ENCODE measurements at places on chromosomes 11 and 22. TPM values are rescaled to one million over a fixed set of nuclear protein-coding genes. Genes with fewer than 3 reads are reported as not detected.

TCP11L1 gene
- 49.2 TPM for total RNA-seq

- no peak for DNase-seq
Observed at GRCh38 chr22:23868580-23868979, 10.9 kb downstream of the SLC2A11 start.

DNA sequence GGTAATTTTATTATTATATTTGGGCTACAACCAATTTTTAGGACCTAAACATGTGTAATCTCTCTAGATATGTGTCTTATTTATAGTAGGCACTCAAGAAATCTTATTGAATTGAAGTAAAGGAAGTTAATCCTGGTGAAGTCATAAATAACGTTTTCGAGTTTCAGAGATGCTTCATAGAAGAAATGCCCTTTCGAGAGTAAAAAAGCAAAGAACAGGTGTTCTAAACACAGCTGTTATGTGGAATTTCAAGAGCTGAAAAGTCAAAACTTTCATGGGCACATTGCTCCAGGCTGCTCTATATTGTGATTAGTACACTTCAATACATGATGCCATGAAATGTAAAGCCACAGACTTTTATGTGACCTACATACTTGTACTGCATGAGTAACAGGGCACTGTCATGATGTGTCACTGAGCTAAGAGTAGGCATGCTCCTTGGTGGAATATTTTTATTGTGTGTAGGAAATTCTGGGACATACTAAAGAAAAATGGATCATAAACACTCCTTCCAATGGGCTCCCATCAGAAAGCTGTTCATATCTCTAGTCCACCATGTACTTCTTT, 7.2 kb upstream of the ELMOD1 start:
- DNase-seq: no peak

- no peak for DNase-seq
Observed at GRCh38 chr11:77151804-77152509, 23.9 kb downstream of the MYO7A start.

DNA sequence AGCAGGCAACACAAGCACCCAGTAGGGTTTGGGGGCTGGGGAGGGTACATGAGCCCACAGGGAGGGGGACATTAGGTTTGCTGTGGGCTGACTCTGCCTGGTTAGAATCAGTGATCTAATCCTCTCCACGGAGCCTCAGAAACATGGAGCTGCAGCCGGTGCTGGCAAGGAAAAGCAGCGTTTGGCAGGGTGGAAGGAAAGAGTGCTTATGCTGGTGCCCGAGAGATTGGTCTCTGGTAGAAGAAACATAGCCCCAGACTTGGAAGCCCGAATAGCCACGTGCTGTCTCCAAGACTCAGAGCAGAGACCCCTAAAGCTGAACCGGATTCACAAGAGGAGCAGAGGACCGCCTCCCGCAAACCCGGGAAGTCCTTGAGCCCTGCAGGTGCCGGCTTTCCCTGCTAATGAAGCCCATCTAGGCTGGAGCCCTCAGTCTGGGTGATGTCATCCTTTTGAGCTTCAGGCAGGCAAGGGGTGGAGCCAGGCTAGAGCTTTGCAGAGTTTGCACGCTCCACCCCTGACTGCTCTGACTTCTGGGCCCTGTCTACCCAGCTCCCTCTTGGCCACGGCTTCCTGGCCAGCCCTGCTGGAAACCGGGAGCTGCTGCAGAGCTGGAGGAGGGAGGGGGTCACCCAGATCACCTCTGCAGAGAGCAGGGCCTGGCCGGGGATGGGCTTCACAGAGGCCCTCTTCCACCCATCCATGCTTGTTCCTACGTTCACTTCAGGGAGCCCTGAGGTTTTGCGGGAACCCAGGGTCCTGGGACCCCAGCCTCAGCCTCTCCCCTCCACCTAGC, 35.0 kb upstream of the JAM3 start:
- DNase-seq: peak; percentile 64

GRCh38 chr11:31817054-31817620, 6.0 kb upstream of the PAX6 start:
- no peak for DNase-seq

- DNase-seq: no peak
Observed at GRCh38 chr11:133992121-133992520, 35.4 kb upstream of the IGSF9B start.

DNA sequence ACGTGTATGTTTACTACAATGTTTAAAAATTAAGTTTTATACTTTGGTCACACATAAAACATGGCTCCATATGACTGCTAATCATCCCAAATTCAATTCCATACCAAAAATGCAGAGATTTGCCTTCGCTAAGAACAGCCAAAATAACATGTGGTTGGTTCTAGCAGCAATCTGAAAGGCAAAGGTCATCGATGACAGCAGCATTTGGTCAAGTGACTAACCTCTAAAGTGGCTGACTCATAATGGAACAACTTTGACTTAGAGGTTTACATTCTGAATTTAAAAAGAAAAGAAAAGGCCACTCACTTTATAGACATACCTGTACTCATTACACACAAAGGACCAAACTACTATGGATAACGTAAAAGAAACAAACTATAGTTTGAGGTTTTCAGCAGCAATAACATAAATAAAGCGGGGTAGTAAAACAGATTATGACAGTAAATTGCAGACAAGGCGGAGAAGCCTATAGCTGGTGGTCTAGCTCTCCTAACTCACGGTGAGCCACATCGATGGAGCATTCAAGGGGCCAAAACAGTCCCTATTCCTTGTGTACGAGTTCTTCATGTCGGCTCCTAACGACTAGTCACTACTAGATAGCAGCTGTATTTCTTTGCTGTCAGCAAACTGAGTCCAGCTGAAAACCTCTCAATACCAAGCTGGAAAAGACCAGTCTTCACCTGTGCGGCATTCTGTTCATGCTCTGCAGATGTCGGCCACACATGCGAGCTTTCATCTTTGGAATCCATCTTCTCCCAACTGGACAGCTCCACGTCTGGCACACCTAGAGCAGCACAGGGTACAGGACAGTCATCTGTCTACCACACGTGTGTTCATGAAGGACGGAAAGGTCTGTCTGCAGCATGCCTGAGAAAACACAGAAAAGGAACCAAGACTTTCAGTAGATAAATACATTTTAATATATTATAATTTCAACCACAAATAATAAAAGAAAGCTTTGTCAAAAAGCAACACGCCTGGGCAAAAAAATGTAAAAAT, 42.1 kb downstream of the PRDM10 start:
- DNase-seq: no peak
